Activated naive CD4-positive, alpha-beta T cell treated with anti-CD3 and anti-CD28 coated beads, Interleukin-2, amount 50 U/mL, for 72 hours (primary cell): ENCODE measurements at places on chromosomes 5 and 9.

DNA sequence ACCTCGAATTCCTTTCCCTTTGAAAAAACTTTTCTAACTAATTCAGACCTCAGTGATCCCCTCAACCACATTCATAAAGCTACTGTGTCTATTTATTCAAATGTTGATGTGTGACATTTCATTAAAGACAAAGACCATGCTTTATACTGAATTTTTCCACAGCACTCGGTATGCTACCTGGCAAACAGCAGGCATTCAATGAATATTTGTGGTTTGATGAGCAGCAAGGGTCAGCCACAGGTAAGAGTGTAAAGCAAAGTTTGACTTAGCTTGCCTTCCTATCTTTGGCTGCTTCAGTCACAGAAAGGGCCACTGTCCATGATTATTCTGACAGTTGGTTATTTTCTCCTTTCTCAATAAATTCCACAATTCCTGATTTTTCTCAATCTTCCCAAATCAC lies 5.1 kb upstream of the CDC42SE2 start:
- DNase-seq, result no peak

DNA sequence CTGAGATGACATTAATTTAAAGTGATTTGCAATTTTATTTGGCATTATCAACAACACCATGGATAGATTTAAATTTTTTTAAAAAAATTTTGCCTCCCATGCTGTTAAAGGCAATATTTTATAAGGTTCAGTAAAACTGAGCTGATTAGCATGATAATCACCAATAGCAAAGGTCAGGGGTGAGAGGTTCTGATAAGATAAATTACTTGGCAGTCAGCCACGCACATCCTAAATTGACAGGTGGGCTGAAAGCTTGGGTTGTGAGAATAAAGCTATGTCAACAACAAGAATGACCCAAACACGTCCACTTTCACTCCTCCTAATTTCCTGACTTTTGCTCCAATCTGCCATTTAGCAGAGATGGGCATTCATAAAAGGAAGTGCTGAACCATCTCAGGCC lies 127.1 kb downstream of the LHFPL2 start:
- no peak for DNase-seq

- no peak for DNase-seq
These were observed 13.0 kb downstream of the BARX1 start for GRCh38 chr9:93942161-93942560.

DNA sequence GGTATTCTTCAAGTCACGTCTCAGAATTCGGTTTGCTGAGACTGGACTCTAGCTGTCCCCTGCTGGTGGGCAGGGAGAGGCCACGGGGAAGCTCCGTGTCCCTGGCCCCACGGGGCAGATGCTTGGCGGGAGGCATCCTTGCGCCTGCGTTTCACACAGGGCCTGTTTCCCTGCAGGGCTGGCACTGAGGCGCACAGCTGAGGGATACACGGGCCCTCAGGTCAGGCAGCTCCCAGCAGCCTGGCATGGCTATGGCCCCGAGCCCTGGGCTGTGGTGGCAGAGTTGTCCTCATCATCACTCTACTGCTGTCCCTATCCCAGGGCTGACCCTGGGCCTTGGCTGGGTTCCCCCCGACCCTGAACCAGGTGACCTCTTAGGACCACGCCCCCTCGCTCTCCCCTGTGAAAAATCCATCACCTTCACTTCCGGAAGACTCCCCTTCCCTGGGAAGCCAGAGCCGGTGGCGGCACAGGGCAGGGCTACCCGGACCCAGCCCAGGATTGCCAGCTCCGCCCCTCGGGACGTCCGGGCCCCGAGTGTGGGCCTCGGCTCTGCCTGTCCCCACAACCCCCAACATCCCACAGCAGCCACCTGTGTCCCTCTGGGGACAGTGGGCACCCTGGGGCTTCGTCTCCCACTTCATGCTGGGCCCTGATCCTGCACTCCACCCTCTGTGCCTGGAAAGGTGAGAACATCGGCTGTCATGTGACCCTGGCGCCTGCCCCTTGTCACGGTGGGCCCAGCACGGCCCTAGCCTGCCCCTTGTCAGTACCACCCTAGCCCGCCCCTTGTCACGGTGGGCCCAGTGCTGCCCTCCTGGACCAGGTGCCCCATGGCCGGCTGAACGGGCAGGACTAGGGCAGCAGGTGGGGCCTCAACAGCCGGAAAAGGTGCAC lies 5.0 kb downstream of the DPP7 start:
- DNase-seq, result no peak

- DNase-seq, result peak; percentile 26
These were observed 13.2 kb downstream of the CSF1R start for GRCh38 chr5:150073086-150073625.
